ENCODE measurements at places on chromosomes 13 and 19.

DNA sequence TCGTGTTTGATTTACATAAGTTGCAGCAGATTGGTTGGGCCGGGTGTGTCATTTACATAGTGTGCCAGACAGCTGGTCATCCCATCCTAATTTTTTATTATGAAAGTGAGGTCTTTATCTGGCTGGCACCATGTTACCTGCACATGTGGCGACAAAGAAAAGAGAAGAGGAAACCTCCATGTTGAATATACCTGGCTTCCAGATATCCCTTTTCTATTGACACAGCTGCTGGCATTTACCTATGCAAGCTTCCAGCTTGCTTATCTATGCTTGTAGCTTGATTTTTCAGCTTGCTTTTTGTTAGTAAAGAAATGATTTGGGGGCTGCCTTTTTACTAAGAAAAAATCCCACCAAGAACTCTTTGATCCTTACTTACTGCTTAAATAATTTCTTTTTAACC lies 681.3 kb upstream of the SLITRK1 start:
- no peak for DNase-seq

DNA sequence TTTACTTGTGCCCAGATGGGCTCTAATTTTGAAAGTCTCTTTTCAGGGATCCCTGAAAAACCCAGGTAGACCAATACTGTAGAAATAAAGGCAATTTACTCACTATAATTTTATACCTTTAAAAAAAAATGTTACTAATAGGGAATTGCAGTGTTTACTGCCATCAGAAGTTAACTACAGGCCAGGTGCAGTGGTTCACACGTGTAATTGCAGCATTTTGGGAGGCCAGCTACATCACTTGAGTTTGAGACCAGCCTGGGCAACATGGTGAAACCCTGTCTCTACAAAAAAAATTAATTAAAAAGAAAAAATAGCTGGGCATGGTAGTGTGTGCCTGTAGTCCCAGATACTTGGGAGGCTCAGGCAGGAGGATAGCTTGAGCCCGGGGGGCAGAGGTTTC lies 10.2 kb downstream of the USP12 start:
- no peak for DNase-seq

DNA sequence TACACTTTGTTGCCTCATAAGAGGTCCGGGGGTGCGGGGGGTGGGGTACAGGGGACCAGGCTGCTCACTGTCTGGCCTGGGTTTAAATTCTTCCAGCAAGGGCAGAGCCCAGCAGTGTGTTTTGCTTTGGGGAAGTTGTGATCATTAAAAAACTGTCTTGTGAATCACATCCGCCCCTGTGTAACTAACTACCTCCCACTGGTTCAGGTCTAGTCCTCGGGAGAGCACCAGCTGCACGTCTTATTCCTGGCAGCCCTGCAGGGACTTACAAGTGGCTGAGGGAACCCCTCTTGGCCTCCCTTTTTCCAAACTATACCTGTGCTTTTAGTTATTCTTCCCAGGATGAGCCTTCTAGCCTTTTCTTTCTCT lies 127.5 kb downstream of the SIPA1L3 start:
- DNase-seq, result no peak

- DNase-seq, result no peak
Measured at GRCh38 chr13:113651511-113652403, 6.2 kb downstream of the ATP4B start.

DNA sequence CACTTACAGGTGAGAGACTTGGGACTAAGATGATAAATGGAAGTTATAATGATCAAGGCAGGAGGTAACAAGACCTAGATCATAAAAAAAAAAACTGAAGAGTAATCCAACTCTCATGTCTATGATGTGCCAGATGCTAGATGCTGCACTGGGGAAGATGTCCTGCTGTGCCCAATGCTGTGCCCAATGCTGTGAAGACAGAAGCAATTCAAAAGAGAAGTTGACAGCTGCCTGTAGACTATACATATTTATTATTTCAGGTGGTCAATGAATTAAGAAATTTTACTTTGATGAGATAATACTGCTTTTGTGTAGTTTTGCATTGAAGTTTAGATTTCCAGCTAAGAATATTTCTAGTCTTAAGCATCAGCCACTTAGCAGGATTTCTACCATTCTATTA lies 21.5 kb downstream of the VWA8 start:
- no peak for DNase-seq

- DNase-seq, result no peak
Measured at GRCh38 chr19:45170146-45171106, 7.6 kb downstream of the TRAPPC6A start.

DNA sequence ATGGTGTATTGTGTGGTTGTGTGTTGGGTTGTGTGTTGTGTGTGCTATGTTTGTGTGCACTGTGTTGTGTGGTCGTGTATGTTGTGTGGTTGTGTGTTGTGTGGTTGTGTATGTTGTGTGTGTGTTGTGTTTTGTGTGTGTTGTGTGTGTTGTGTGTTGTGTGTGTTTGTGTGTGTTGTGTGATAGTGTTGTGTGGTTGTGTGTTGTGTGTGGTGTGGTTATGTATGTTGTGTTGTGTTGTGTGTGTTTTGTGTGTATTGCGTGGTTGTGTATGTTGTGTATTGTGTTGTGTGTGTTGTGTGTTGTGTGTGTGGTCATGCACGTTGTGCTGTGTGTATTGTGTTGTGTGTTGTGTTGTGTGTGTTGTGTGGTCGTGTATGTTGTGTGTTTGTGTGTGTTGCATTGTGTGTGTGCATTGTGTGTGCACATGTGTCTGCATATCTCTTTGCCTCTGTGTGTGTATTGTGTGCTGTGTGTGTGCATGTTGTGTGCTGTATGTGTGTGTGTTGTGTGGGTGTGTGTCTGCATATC lies 2.9 kb downstream of the C3 start:
- no peak for DNase-seq
